Endodermal cell (in vitro differentiated cells): ENCODE measurements at places on chromosomes 1 and 21. TPM values are rescaled to one million over a fixed set of nuclear protein-coding genes. Genes with fewer than 3 reads are reported as not detected.

DNA sequence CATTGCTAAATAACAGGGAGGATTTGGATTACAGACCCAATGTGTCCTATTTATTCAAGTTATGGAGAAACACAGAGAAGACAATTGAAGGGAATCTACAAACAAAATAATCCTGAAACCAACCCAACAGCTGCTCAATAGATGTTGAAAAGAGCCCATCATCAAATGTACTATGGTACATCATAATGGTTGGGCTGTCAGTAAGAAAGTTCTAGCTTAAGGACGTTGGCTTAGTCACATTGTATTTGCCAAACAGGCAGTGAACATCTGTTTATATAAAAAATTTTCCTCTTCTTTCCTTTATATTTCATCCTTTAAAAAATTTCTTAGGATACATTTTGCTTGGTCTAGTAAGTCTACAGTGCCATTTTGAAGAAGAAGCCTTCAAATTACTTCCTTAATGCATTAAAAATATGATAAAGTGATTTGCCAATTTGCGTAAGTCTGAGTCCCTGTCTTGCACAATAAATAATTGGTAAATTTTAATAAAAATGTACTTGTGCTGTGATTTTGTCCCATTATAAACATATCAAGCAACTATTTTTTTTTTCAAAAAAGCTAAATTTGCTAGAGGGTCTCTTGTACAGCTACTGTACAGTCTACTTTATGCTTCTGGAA, 14.4 kb downstream of the MAP3K7CL start:
- DNase-seq = no peak

DNA sequence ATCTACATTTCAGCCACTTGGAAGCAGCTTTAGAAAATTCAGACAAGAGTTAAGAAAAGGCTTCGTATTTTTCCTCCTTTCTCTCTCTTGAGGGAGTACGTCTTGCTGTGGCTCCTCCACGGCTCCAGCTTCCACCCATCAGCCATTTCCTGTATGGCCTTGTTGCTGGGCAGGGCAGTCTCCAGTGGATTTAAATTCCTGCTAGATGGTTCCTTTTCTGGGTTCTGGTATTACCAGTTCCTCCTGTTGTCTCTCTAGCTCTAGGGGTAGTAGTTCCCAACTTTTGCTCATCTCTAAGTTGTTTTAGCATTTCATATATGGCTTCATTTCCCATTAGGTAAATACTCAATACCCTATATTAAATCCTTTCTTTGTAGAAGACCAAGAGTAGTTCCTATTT, 1098.3 kb downstream of the ADGRL2 start:
- DNase-seq = no peak

GRCh38 chr1:57218487-57219079, 205.3 kb downstream of the DAB1 start:
- peak; percentile 57 for DNase-seq

DNA sequence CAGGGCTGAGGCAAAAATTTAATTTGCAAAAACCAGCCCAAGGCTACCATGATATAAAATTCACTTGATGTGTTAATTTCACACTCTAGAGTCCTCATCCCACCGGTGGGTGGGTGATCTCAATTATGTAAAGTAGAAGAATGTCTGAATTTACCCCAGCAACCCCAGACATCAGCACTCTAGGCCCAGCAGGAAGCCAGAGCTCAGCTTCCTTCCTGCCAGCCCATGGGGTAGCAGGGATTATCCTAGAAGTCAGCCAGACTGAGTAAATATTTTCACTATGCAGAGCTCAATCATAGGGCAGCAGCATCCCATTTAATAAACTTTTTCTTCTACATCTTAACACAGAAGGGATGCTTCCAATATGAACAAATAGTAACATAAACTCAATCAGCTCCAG, 71.0 kb downstream of the SIPA1L2 start:
- peak; percentile 86 for DNase-seq

DNA sequence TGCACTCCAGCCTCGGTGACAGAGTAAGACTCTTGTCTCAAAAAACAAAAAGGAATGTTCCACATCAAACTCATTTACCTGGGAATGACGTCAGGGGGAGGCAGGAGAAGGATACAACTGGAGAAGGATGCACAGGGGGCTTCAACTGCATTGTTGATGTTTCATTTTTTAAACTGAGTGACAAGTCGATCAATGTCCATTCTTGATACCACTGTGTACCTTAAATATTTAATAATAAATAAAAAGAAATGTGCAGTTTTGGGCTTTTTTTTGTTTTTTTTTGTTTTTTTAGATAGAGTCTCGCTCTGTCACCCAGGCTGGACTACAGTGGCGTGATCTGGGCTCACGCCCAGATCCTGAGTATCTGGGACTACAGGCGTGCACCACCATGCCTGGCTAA, 35.8 kb downstream of the PLEKHO1 start:
- DNase-seq = no peak

DNA sequence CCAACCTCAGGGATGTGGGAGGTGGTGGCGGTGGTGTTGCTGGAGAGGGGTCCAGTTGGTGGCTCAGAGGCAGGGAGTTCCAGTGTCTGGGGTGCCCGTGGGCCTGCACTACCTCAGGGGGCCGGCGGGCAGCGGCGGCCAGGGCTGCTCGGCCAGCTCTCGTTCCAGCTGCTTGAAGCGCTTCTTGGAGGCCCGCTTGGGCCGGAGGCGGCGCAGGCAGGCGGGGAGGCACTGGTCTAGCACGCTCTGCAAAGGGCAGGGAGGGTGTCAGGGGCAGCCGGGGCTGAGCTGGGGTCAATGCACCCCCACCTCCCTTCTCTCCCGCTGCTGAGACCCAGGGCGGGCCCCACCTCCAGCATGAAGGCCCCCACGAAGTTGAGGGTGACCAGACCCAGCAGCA, 5.7 kb upstream of the MFAP2 start:
- no peak for DNase-seq

DNA sequence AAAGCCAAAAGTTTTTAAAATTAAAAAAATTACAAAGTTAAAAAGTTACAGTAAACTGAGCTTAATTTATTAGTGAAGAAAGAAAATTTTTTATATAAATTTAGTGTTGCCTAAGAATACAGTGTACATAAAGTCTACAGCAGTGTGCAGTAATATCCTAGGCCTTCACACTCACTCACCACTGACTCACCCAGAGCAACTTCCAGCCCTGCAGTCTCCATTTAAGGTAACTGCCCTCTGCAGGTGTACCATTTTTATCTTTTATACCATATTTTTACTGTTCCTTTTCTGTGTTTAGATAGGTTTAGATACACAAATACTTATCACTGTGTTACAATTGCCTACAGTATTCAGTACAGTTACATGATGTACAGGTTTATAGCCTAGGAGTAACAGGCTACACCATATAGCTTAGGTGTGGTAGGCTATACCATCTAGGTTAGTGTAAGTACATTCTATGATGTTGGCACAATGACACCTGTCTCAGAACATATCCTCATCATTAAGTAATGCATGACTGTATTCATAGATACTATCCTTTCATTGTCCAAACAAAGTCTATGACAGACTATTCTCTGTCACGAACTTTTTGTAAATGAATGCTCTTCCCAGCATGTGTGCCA, 78.6 kb upstream of the PBX1 start:
- no peak for DNase-seq

- DNase-seq = no peak
These were observed 19.8 kb downstream of the RPRD2 start for GRCh38 chr1:150383631-150384324.

DNA sequence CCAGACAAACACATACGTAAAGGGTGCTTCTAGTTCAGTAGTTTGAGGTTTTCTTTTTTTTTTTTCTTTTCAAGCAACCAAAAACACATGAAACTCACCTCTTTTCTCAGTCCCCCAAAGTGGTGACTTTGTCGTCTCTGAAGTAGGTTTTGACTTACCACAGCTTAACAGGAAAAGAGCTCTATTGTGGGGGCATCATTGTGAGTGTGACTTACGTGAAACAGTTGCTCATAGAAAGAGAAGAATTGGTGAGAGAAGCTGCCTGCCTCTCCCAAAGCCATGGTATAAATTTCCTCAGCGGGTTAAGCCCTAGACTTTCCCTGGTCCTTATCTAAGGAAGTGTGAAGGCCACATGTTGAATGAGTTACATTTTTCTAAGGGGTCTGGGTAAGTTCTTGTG, 11.9 kb downstream of the FASLG start:
- DNase-seq = no peak

GRCh38 chr1:69221524-69221923, 346.2 kb upstream of the LRRC7 start:
- DNase-seq = peak; percentile 69

Gene F13B
- not detected in 3 replicates for total RNA-seq

Gene NTNG1
- total RNA-seq = 2.6 and 3.5 TPM in 2 replicates

Gene COX20
- total RNA-seq = 23.4 and 24.4 TPM in 2 replicates
